ENCODE measurements at places on chromosomes 16 and 17. TPM values are rescaled to one million over a fixed set of nuclear protein-coding genes. Genes with fewer than 3 reads are reported as not detected.

Gene CEP295NL
- total RNA-seq, result 2.6 TPM

Gene AANAT
- total RNA-seq, result not detected

Gene OR1E1
- total RNA-seq, result not detected

Gene SLC35G6
- not detected for total RNA-seq

Gene ITGAD
- total RNA-seq, result not detected

Gene YBX2
- total RNA-seq, result 0.13 TPM

Gene GAS2L2
- total RNA-seq, result not detected

Gene KRTAP4-1
- not detected for total RNA-seq

Gene PIMREG
- 23.3 TPM for total RNA-seq

Gene C16orf74
- 35.0 TPM for total RNA-seq

Gene PROCA1
- 1.3 TPM for total RNA-seq

Gene HNF1B
- not detected for total RNA-seq

Gene DRC3
- 1.3 TPM for total RNA-seq

Gene EVPLL
- total RNA-seq, result not detected

Gene KLHL10
- total RNA-seq, result not detected

Gene MPV17L
- 0.13 TPM for total RNA-seq

Gene BEAN1
- total RNA-seq, result not detected

Gene RGS11
- 3.1 TPM for total RNA-seq

Gene OSGIN1
- total RNA-seq, result 6.1 TPM

Gene SSTR5
- total RNA-seq, result not detected

Gene CDRT4
- total RNA-seq, result 4.9 TPM

Gene KRT9
- not detected for total RNA-seq

Gene OR1A1
- not detected for total RNA-seq

Gene CD300A
- not detected for total RNA-seq

Gene STUB1
- 77.6 TPM for total RNA-seq

Gene RAB37
- total RNA-seq, result 0.13 TPM

Gene RCVRN
- not detected for total RNA-seq

Gene PIPOX
- total RNA-seq, result 1.8 TPM

Gene KRTAP3-1
- not detected for total RNA-seq

Gene UTP18
- 68.5 TPM for total RNA-seq

Gene KRT35
- not detected for total RNA-seq

Gene CHRNE
- 0.43 TPM for total RNA-seq

Gene ZG16
- total RNA-seq, result not detected

Gene CLEC18A
- total RNA-seq, result 0.13 TPM

Gene HBA1
- total RNA-seq, result not detected

Gene ENPP7
- total RNA-seq, result not detected

All from thoracic aorta endothelial cell (primary cell).